Activated T-cell treated with anti-CD3 and anti-CD28 coated beads, Interleukin-2, amount 50 U/mL, for 1 hour (primary cell): ENCODE measurements at places on chromosomes 2 and 18.

DNA sequence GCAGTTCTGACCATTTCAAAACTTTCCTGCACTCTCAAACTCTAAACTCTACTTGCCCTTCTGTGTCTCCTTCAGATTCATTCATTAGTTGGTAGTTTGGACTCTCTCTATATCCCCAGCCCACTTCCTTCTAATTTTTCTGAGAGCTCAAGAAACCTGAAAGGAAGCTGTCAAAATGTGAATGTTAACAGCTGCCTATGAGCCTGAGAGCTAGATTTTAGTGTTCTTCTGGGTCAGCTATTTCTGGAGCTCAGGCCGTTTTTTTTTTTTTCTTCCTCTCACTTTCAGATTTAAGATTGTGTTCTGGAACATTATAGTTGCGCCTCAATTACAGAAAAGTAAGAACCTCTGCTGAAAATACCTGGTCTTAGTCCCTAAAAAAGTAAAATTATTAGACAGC lies 73.1 kb downstream of the RTN4 start:
- no peak for DNase-seq

- DNase-seq = no peak
Observed at GRCh38 chr18:6406910-6407470, 7.7 kb downstream of the L3MBTL4 start.

DNA sequence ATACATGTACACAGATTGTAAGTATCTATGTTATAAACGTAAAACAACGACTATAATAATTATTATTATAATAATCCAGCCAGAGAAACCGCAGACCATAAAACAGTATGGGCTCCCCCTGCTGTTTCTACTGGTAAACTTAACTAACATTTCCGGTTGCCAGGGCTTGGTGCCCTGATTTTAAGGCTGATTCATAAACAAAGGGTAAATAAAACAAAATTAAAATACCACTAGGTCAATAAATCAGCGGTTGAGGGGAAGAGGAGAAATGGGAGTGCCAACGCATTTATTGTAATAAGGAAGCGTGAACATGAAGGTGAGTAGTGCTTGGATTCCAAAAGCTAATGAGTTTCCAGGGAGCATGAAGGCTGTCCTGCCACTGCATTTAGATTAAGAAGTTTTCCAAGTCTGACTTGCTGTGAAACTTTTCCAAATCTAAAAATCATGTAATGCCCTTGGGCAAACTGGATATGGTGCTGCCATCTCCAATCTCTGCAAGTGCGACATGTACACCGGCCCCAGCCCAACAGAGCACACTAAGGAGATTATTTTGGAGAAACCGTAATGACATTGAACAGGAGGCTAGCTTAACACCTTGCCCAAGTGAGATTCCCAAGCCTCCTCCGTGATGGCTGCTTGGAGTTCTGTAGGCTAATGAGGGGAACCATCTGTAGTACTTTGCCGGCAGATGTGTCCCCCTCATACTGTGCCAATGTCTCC lies 50.7 kb upstream of the HNRNPA3 start:
- DNase-seq = no peak

DNA sequence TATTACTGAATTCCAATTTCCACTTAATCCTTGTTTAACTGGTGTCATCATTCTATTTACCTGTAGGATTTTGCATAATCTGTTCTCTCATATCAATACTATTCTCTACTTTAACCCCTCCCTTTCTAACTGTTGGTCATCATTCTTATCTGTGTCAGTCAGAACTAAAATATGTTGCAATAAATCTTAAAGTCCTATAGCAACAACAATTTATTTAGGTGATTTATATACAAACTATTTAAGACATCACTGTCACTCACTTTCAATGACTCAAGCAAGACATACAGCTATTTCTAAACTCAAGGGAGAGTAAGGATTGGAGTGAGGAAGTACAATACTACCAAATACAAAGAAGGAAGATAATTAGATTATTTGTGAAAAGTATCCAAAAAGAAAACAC lies 740.4 kb downstream of the DSC3 start:
- DNase-seq = no peak

- DNase-seq = no peak
Observed at GRCh38 chr2:201906777-201907562, 100.6 kb downstream of the CDK15 start.

DNA sequence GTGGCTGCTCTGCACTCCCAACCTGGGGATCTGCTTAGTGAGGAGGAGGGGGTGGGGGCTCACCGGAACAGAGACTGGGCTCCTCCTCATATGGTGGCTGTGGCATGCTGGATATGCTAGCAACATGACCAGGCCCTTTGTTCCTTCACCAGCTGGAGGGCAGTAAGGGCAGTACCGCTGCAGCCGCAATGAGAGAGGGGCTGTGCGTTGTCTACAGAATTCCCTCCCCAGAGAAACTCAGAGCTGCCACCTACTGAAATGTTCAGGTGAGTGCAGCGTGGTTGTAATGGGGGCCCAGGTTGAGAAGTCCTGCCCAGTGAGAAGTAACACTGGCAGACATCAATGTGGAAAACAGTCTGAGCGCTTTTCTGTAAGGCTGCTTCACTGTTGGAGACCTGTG lies 1211.9 kb upstream of the NXPH2 start:
- DNase-seq = no peak

- no peak for DNase-seq
Observed at GRCh38 chr2:48885841-48886240, 130.3 kb upstream of the LHCGR start.

DNA sequence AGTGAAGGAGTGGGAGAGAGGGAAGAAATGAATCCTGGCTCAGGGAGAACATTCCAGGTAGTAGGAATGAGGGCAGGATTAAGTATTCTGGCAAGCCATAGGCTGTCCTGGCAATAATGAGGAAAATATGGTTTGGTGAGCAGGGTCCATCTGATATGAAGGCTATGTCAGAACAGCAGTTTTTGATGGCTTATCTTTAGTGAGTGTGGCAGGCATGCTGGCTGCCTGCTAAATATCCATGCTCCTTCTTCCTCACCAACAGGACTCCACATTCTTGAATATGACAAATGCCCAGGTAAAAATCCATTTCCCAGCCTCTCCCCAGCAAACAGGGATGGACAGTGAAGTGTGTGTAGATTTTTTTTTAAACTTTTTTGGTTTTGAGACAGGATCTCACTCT lies 13.2 kb upstream of the CTIF start:
- no peak for DNase-seq

GRCh38 chr2:18432999-18433398 lies 127.5 kb downstream of the RDH14 start:
- DNase-seq = no peak

DNA sequence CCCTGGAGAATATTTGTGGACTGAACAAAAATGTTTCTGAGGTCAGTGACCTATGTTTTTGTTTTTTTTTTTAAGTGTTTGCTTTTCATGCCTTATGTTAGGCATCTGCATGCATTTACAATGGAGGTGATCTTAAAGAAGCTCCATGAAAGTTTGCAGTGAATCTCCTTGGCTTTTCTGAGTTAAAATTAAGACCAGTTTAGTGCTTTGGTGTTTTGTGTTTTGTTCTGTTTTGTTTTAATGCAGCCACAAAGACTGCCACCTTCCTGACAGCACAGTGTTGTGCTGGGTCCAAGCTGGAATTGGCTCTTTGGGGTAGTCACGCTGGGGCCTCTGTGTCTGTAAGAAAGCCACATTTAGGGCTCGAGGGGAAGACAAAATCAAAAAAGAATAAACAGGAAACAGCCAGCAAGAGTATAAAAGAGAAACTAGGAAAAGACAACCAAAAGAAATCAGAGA lies 396.2 kb downstream of the ARHGAP15 start:
- DNase-seq = no peak

GRCh38 chr2:119389615-119390306 lies 23.0 kb downstream of the DBI start:
- DNase-seq = no peak

GRCh38 chr18:58297198-58297597 lies 253.2 kb downstream of the NEDD4L start:
- DNase-seq = no peak

GRCh38 chr2:237299906-237300305 lies 114.1 kb downstream of the COL6A3 start:
- no peak for DNase-seq

DNA sequence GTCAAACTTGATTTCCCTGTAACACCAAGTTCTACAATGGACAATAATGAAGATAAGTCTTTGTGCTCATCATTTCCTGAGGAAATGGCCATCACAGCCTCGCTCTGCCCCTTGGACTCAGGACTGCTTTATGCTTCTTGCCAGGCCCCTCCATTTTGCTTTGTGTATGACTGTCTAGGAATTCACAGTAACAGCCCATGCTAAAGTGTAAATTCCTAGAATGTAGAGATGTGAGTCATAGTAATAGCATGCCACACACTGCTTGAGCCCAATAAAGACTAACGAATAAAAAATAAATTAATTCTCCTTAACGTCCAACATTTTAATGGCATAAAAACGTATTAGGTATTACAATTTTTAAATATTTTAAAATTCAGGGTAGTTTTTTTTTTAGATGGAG lies 226.5 kb downstream of the PID1 start:
- DNase-seq = no peak

GRCh38 chr18:58514773-58515172 lies 114.1 kb downstream of the ALPK2 start:
- no peak for DNase-seq

DNA sequence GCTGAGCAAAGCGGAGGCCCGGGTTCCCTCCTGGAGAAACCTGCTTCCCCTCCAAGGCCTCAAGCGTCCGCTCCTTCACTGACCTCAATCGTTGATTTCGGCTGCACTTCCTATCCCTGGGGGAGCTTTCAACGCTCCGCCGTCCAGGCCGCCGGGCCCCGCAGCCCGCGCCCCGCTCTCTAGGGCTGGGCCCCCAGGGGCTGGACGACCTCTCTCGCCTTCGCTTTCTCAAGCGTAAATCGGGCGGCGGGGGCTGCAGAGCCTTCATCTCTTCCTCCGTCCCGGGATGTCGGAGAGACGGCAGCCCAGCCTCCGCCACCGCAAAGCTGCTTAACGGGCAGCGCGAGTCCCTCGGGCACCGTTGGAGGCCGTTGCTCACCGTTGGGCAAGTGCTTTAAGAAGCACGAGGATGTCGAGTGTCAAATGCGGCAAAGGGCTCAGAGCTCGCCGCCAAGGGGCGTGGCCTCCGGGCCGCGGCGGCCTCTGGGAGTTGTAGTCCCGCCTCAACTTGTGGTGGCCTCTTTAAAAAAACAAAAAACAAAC lies 8.5 kb downstream of the HES6 start:
- DNase-seq = peak; percentile 86

DNA sequence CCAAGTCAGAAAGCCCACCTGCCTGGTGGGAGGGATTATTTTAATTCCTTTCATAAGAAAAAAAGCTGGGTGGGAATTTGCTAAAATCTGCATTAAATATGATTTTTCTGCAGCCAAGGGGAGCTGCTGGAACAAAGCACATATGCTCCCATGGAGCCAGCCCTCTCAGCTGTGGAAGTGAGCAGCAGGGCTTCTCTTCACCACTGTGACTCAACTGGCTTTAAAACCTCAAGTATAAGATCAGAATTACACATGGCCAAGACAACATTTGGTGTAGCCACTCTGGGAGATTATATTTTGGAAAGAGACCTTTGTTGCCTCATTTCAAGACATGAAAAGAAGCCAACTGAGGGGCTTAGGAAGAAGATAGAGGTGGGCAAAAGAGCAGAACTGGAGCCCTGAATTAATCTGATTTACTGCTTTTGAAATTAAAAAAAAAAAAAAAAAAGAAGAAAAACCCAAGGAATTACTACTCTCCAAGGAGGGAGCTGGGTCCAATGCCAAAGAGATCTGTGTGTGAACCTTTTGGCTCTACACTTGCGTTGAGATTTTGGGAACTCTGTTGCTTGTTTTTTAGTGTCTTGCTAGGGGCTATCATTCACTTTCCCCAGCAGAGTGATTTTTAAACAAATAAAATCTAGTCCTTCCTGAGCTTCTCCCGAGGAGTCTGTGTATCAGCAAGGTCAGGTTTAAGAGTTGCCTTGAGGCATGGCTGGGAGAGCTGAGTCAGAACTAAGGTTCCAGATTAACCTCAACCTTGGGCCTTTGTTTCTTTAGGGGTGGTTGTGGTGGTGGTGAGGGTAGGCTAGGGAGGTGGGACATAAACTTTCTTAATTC lies 6.0 kb downstream of the LHCGR start:
- DNase-seq = no peak

DNA sequence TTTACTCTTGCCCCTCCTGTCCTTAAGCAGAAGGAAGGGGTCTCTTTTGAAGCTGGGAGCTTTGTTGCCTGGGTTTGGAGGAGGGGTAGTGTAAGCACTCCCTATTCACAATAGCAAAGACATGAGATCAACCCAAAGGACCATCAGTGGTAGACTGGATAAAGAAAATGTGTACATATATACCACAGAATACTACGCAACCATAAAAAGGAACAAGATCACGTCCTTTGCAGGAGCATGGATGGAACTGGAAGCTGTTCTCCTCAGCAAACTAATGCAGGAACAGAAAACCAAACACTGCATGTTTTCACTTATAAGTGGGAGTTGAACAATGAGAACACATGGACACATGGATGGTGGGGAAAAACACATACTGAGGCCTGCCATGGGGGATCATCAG lies 281.1 kb upstream of the REV1 start:
- DNase-seq = no peak

- DNase-seq = no peak
Observed at GRCh38 chr18:9792565-9793245, 84.6 kb downstream of the RAB31 start.

DNA sequence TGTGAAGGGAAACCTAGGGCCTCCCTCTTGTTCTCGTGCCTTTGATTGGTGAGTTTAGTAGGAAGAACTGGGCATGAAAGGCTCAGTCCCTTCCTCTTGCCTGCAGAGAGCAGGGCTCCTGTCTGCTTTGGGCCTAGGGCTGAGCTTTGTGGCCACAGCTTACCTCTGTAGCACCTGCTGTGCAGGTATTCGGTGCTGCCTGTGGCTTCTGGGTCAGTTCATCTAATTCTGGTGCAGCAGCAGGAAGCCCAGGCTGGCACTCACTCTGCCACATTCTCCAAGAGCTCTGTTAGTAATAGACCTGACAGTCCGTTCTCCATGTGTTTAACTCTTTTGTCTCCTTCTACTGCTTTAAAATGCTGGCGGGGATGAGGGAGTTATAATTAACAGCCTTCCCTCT lies 96.5 kb downstream of the DLGAP1 start:
- no peak for DNase-seq

DNA sequence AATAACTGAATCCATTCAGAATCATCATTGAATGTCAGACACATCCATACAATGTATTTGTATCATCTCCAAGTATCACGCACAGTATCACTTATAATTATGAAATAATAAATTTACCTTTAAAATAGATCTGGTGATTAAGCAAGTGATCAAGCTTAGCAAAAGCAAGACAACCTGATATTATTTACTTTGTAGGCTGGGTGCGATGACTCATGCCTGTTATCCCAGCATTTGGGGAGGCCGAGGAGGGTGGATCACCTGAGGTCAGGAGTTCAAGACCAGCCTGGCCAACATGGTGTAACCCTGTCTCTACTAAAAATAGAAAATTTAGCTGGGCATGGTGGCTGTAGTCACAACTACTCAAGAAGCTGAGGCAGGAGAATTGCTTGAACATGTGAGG lies 421.0 kb upstream of the NETO1 start:
- no peak for DNase-seq

DNA sequence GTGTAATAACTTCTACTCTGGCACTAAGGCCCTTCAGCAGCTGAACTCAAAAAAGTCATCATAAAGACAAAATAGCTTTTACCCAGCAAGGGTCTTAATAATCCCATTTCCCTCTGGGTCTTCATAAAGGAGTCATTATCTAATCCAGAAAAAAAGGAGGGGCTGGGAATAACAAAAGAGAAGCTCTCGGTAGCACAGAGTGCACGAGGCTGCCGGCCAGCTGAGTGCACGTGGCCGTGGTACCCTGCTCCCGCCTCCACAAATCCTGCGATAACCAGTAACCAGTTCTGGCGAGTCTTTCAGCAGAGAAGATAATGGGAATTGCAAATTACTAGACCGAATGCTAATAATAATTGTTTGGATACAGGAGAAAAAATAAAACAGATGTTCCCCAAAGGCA lies 7.5 kb downstream of the NRP2 start:
- no peak for DNase-seq
